Stimulated activated CD4-positive, alpha-beta T cell treated with anti-CD3 and anti-CD28 coated beads, Interleukin-12 subunit alpha, Interleukin-12 subunit beta, amount 100 ng/mL, for 24 hours (primary cell): ENCODE measurements at places on chromosomes 3 and 15.

DNA sequence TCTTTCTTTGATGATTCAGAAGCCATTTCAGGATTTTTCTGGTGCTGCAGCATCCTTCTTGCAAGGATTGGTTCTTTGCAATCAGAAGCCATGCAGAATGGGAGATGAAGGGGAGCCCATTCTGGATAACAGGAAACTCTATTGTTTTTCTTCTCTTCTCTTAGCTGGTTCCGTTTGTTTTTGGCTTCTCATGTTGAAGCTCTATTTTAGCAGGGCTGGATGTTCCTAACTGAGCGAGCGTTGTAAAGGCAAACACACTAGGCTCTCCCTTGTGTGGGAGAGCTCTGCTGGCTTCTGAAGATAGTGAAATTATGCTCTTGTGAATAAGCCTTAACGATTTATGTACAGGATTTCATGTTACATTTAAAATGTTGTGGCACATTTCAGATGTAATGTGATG, 8.3 kb downstream of the CACNA1D start:
- DNase-seq: no peak

- no peak for DNase-seq
Measured at GRCh38 chr15:34855413-34855812, 60.1 kb upstream of the ACTC1 start.

DNA sequence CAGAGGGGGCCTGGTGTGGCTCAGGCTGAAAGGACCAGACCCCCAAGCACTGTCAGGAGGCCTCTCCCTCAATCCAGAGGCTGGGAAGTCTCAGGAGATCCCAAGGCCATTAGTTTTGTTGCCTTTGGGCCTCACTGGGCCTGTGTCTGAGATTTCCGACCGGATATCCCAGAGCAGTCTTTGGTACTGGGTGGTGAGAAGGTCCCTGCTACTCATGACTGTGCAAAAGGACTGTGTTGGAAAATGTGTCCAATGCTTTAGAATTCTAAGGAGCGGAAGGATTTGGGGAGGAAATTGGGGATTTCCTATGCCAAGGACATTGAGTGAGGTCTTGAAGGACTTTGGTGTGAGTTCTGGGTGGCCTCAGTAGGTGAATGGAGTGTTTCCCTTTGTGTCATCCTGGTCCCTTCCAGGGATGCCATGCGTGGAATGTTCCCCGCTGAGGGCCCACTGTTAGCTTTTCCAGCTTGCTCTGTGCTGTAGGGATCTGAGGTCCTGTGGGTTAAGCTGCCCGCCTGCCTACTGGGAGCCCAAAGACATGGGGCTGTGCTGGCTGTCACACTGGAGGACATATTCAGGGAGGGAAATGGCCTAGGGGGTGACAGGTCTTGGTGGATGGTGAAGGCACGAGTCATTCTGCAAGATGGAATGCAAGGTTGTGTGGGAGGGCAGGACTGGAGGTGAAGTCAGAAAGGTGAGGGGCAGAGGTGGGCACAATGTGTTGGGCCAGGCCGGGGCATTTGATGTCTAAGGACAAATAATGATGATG, 16.4 kb downstream of the SMAD6 start:
- no peak for DNase-seq

DNA sequence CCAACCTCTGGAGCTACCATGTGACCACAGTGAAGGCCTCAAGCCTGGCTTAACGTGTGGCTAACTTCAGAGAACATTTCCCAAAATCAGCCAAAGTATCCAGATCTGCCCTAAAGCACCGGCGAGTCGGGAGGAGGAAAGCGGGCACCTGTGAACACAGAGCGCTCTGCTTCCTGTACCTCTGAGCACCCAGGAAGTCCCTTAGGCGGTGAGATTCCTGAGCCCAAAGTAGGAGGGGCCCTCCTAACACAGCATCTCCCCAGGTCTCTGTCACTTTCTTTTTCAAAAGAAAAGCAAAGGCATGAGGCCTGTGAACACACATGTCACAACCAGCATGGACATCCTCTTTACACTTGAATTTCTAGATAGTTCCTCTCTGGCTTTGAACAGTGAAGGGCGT, 944 bp upstream of the EIF4E3 start:
- DNase-seq: no peak

DNA sequence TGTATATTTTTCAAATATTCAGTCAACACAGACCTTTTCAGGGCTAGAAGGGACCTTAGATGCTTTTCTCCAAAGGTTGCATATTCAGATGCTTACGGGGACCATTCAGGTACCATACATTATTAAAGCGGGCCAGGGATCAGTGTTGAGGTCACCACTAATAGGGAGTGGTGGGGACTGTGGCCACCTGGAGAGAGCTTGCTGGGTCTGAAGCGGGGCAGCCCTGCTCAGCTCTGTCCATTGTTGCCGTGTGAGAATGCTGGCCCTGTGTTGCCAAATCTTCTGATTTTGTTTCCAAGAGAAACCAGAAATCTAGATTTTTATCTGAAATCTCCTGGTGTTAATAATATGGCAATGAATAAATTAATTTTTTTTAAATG, 23.7 kb downstream of the ABHD2 start:
- DNase-seq: no peak

DNA sequence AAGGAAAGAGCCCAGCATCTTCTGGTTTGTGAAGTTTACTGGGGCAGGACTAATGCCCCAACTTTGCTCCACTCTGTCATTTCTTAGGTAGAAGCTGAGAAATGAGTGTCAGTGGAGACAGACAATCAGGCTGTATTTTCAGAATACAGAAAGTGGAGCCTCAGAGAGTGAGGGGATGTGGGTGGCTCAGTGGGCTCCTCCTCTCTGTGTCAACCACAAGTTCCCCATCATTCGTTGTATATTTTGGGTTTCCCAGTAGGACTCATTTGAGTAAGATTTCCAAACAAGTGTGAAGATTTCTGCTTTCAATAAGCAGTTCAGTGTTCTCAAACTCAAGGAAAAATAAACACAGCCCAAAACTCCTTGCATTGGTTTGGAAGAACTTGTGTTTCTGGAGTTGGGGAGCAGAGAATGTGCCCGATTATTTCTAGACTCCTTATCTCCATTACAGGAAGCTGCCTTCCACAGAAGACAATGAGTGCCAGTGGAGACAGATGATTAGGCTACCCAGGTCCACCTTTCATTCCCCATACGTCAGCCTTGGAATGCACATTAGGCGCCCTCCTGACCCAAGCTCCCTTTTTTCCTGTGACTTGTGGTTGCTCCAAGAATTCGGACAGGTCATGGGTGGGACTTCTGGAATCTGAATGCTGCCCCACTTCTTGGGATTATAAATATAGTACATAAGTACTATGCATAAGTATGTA, 792.1 kb upstream of the LMCD1 start:
- DNase-seq: no peak
